Stimulated activated CD8-positive, alpha-beta memory T cell treated with anti-CD3 and anti-CD28 coated beads, Interleukin-15, amount 100 ng/mL, for 48 hours (primary cell): ENCODE measurements at places on chromosomes 3 and 15.

DNA sequence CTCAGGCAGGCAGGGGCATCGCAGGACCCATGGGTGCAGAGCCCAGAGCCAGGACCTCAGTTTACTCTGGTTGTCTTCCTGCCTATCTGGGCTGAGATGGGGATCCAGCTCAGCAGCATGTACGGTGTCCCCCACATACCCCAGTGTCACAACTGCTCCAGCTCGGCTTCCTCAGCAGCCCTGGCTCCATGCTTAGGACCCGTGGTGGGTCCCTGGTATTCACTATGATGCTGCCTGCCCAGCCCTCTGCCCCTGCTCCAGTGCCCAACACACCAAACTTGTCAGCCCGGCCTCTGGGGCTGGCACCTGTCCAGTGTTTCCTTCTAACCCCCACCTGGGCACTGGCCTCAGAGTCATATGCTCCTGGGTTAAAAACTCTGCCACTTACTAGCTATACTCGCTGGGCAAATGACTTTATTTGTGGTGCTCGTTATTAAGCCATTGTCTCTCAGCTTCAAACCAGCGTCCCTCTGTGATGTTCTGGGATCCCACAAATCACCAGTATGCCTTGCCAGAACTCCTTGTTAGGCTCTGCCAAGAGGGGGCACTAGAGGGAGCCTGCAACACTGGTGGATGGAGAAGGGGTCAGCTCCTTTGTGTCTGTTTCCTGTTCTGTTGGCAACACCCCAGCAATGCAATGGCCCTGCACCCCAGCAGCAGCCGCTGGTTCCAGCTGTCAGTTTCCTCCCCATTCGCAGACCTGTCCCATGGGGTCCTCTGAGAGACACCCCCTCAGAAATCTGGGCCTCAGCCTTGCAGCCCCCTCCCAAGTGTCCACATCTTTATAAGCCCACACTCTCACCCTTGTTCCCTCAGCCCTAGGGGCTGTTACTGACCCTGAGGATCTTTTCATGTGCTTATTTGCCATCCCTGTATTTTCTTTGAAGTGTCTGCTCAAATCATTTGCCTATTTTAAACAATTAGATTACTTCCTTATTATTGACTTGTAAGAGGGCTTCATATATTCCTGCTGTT lies 24.1 kb upstream of the MRPS22 start:
- no peak for DNase-seq

DNA sequence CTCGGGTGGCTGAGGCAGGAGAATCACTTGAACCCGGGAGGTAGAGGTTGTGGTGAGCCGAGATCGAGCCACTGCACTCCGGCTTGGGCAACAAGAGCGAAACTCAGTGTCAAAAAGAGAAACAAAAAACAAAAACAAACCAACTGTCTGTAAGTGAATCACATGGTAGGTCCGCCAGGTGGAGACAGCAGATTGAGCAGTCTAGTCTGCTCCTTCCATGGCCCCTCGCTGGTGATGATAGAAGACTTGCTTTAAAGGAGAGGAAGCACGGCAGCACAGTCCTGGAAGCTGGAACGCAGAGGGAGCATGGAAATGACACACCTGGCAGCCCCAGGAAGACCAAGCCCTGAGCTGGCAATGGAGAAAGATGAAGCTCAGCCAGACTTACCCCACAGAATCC lies 31.4 kb upstream of the MGLL start:
- DNase-seq: no peak

DNA sequence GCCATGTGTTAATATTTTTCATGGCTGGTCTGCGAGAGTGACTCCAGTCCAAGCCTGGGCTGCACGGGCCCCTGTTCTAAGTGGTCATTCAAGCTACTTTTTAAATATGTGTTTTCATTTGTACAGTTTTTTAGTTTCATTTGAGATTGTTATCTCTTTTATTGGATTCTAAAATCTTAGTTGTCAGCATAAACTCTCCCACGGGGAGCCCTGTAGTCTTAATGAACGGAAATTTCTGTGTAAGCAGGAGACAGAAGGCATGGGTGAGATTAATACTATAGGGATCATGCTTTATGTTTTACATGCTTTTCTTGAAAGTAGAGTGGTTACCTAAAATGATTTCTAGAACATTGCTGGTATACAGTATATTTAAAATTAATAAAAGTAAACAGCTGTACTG lies 373.1 kb upstream of the SLCO3A1 start:
- DNase-seq: no peak

- DNase-seq: no peak
Observed at GRCh38 chr3:98027085-98027446, 8.0 kb downstream of the GABRR3 start.

GRCh38 chr15:81454024-81454423 lies 80.0 kb upstream of the TMC3 start:
- DNase-seq: no peak

GRCh38 chr3:31671451-31671850 lies 138.7 kb downstream of the STT3B start:
- DNase-seq: no peak

- no peak for DNase-seq
Observed at GRCh38 chr3:169494982-169495381, 168.5 kb downstream of the MECOM start.

GRCh38 chr3:8648909-8649741 lies 4.5 kb upstream of the SSUH2 start:
- no peak for DNase-seq

- no peak for DNase-seq
Observed at GRCh38 chr15:68284616-68285258, 7.2 kb downstream of the FEM1B start.

DNA sequence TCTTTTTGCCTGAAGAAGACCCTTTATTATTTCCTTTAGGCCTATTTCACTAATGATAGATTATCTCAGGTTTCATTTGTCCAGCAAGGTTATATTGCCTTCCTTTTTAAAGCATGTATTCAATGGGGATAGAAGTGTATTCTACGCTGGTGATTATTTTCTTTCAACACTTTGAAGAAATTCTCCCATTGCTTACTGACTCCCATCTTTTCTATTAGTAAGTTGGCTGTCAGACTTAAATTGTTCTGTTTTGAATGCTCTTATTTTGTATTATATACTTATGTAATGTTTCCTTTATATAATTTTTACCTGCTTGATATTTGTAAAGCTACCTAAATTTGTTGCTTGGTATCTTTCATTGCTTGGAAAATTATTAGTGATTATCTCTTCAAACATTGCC lies 445.1 kb upstream of the RASGRP1 start:
- no peak for DNase-seq

DNA sequence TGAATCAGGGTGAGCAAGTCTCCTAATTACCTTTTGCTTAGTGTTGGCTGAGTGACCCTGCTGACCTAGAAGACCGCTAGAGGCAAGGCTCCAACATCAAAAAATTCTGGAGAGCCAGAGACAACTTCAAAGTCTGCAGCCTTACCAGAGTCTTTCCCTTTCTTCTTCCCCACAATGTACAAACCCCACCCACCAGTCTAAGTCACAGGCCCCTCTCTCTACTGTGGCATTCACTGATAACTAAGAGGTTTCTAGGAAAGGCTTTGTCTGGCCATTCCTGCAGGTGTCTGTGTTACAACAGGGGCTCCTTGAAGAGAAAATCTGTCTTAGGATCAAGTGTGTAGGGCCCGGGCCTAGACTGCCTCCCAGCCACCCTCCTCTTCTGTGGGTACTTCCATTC lies 525 bp downstream of the MYH15 start:
- DNase-seq: no peak
